ENCODE measurements at places on chromosomes 2 and 18.

- no peak for DNase-seq
Measured at GRCh38 chr2:64214281-64215115, 70.3 kb upstream of the PELI1 start.

- peak; percentile 69 for DNase-seq
Measured at GRCh38 chr2:119449521-119449920, 17.9 kb downstream of the TMEM37 start.

DNA sequence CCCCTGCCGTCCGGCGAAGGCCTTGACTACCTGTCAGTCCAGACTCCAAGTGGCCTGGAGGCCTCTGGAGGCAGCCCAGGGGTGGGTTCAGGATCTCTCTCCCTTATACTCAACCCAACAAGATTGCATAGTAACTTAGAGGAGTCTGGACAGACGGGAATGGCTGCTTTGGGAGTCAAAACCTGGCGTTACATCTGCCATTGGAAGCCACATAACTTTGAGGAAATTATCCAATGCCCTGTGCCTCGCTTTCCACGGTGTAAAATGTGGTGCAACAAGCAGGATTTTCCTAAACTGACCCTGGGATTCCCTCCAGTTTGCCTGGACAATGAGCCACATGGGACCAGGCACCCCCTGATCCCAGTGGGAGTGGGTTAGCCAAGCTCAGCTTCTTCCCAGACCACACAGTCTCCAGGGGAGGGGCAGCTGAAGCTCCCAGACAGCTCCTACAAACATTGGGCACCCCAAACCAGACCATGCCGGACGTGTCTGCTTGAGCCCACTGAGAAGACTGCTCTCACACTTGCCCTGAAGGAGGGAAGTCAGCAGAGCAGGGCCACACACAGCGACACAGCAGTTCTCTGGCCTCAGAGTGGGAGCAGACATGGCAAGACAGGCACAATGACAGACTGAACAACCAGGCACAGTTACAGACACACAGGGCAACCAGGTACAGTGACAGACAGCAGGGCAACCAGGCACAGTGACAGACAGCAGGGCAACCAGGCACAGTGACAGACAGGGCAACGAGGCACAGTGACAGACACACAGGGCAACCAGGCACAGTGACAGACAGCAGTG is 65.6 kb upstream of the RAB6C start:
- DNase-seq: no peak

GRCh38 chr2:112973156-112973555 is 4.7 kb upstream of the IL36G start:
- DNase-seq: no peak

- no peak for DNase-seq
Measured at GRCh38 chr2:10875126-10875525, 36.6 kb upstream of the KCNF1 start.

DNA sequence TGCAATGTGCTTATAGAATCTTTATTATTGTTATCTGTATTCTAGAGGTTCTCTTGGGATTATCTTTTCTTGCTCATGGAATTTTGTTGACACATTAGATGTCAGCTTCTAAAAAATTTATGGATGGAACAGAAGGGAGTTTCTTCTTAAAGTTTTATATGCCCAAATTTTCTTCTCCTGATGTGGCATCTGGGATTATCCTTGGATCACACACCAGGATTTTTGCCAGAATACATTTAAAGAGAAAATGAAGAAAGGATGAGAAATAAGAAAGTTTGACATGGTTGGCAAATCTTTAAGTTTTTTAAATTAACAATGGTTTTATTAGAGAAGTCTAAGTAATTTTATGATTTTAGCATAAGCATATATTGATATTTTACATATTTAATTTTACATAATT is 706.7 kb upstream of the TMEFF2 start:
- no peak for DNase-seq

DNA sequence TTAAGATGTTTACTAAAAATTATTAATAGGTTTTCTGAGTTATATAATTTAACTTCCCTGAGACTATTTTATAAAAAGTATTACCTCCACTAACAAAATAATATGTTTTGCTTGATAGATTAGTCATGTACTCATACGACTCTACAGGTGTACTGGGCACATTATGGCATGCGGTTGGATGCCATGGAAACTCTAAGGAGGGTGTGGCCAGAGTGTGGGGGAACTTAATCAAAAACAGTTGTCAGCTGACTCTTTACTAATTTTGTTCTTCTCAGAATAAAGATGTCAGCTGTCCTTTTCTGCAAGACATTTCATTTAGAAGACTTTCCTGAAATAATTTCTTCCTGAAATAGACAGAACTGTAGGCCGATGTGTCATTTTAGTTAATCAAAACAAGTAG is 228.3 kb upstream of the SIX3 start:
- no peak for DNase-seq

- no peak for DNase-seq
Measured at GRCh38 chr2:205967391-205968075, 118.4 kb downstream of the INO80D start.

GRCh38 chr2:96409081-96409819 is 73.7 kb downstream of the NCAPH start:
- DNase-seq: no peak

GRCh38 chr2:2107627-2108026 is 223.4 kb downstream of the MYT1L start:
- DNase-seq: no peak

DNA sequence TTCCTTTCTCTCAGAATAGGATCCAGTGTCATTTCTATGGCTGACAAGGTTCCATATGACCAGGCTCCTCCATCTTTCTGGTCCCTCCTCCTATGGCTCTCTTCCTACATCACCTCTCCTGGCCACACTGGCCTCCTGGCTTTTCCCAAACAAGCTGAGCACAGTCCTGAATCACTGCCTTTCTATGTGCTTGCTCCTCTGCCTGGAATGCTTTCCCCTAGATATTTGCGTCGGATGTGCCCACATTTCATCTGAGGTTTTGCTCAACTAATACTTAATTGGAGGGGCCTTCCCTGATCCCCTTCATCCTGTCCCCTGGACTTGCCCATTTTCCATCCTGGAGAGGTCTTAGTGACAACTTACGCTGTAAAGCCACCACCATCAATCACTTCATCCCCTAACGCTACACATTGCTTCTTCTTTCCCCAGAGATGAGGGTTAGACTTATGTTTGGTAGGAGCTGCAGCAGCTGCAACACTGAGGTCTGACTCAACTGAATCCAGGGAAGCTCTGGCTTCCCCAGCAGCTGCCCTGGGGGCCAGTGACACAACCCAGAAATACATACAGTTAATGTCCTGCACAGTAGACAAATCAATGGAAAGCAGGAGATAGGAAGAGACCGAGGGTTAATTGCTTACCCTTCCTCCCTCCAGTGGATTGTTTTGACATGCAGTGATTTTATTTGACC is 42.9 kb downstream of the QPCT start:
- DNase-seq: no peak

GRCh38 chr18:25055076-25055475 is 296.9 kb downstream of the ZNF521 start:
- DNase-seq: no peak
